ENCODE measurements at places on chromosomes 1 and 21.
A peak's percentile ranks its signal among the peaks of the same experiment; 100 is the strongest.

GRCh38 chr1:53349968-53350852 is 22.3 kb upstream of the LRP8 start:
- DNase-seq: no peak

GRCh38 chr1:175597969-175598765 is 145.2 kb downstream of the TNR start:
- no peak for DNase-seq

DNA sequence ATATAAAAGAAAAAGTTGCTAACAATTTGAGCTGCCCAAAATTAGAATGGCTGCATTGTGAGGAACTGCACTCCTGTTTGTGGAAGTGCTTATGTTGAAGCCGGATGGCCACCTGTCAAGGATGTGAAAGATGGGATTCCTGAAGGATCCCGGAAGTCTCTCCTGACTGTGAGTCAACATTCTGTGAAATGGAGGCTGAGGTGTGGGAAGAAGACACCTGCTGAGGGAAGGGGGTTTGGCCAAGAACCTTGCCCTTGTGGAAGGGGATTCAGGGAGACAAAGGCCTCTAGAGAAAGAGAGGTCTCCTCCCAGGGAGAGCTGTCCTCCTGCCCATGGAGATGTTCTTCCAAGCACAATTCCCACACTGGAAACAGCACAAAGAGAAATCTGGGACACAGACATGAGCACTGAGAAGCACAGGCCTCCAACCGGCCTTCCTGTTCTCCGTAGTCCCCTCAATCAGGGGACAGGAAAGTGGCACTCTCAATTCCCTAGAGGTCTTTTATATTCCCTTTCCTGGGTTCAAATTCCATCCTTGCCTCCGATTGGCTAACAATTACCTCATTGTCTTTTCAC is 70.5 kb downstream of the CD2 start:
- no peak for DNase-seq

GRCh38 chr1:236113324-236114032 is 28.9 kb upstream of the GPR137B start:
- DNase-seq: no peak

GRCh38 chr1:39497585-39497984 is 6.1 kb downstream of the BMP8A start:
- no peak for DNase-seq

DNA sequence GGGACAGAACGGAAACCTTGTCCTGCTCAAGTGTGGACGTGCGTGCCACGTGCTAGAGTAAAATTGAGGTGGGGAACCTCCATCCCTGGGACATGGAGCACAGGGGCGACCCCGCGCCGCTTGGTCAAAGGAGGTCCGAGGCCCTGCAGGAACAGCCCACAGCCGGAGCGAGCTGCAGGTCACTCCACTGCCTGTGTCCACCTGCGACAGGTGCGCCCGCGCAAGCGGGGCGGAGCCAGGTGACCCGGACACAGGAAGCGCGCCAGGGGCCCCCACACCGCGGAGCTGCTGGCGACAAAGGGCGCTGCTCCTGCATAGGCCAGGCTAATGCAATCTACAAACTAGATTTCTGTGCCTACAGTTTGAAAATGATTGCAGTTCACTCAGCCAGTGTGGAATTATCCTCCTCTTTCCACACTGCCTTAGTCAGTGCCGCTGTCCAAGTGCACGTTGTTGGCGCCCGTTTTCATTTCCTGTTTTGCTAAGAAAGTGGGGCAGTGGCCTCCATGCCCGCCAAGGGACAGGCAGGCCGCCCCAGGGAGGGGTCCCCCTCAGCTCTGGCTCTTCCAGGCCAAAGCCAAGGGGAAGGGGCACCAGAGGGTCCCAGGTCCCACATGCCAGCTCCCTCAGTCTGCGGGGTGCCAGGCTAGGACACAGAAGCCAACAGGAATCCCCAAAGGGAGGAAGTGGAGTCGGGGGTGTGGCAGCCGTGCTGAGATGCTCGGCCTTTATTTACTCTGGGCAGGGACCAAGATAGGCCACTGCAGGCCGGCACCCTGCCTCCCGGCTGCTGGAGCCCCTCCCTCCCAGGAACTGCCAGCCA is 4.3 kb upstream of the NADK start:
- DNase-seq: peak; percentile 26

GRCh38 chr1:155012026-155012546 is 9.5 kb downstream of the ZBTB7B start:
- DNase-seq: peak; percentile 84

GRCh38 chr1:168161459-168161858 is 17.3 kb upstream of the TIPRL start:
- DNase-seq: no peak

- DNase-seq: no peak
Observed at GRCh38 chr1:225484657-225485214, 56.9 kb upstream of the LBR start.

DNA sequence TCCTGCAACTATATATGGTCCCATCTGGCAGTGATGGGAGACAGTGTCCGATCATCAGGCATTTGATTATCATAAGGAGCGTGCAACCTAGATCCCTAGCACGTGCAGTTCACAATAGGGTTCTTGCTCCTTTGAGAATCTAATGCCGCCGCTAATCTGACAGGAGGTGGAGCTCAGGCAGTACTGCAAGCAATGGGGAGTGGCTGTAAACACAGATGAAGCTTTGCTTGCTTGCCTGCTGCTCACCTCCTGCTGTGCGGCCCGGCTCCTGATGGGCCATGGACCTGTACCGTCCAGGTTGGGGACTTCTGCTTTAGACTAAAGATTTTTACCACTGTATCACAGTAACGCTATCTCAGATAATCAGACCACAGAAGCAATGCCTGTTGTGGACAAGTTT is 63.8 kb downstream of the TGFB2 start:
- DNase-seq: no peak

DNA sequence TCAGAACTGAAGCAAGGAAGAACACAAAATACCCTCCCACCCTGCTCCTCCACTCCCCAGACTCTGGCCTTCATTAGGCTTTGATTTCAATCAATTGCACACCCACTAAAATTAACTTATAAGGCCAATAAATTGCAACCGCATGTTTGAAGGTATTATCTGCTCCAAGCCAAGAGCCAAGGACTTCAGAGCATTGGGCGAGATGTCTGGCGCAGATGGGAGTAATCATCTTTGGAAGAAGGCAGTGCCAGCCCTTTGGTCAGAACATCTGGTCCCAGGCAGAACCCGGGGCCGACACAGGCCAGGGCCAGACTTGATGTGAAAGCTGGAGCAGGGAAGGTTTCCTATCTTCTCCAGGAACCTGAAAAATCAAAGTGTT is 60.0 kb downstream of the SLC66A1 start:
- no peak for DNase-seq

- DNase-seq: no peak
Observed at GRCh38 chr1:98325646-98326440, 335.7 kb upstream of the SNX7 start.

GRCh38 chr1:88063605-88064004 is 620.5 kb upstream of the PKN2 start:
- DNase-seq: no peak

GRCh38 chr1:156751451-156751756 is at the start of gene HDGF:
TSS of gene HDGF (minus strand) at chr1:156751675. CDS start at chr1:156751429, 246 bp downstream.
- DNase-seq: no peak

DNA sequence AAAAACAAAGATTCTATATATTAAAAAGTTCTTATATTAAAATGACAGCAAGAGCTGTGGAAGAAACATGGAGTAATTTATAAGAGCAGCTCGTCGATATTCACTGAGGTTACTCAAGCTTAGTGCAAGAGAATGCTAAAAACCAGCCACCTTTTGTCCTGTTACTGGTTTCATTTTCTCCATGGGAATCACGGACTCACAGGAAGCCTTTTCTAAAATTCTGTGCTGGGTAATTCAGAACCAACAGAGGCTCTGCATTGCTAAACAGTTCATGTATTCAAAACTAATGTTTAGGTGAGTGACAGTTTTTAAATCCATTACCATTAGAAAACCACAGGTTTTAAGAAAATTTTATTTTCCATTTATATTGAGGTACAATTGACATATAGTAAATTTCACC is 147.8 kb upstream of the MAP1LC3C start:
- DNase-seq: peak; percentile 45

DNA sequence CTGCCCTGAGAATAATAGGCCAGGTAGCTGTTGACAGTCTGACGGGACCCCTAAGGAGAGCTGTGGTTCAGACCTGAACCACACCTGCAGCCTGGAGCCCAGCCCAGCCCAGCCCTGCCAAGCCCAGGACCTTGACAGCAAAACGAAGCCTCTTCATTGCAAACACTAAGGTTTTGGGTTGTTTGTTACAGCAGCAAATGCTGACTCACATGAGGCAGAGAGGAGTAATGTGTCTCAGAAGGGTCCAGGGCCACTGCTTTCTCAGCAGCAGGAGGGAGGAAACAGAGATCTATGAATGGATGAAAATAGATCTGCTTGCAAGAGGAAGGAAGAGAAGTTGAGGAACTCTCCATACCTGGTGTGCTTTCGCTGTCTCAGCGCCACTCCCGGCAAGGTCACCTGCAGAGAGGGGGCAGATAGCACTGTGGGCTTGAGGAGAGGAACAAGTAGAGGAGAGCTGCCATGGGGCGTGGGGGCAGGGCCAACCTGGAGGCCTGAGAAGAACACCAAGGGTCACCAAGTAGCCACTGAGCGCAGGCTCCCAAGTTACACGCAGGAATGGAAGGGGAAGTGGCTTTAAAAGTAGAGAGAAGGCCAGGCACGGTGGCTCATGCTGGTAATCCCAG is 127.2 kb downstream of the ZNF281 start:
- DNase-seq: no peak

GRCh38 chr1:2346691-2347408 is 44.5 kb downstream of the MORN1 start:
- DNase-seq: no peak

DNA sequence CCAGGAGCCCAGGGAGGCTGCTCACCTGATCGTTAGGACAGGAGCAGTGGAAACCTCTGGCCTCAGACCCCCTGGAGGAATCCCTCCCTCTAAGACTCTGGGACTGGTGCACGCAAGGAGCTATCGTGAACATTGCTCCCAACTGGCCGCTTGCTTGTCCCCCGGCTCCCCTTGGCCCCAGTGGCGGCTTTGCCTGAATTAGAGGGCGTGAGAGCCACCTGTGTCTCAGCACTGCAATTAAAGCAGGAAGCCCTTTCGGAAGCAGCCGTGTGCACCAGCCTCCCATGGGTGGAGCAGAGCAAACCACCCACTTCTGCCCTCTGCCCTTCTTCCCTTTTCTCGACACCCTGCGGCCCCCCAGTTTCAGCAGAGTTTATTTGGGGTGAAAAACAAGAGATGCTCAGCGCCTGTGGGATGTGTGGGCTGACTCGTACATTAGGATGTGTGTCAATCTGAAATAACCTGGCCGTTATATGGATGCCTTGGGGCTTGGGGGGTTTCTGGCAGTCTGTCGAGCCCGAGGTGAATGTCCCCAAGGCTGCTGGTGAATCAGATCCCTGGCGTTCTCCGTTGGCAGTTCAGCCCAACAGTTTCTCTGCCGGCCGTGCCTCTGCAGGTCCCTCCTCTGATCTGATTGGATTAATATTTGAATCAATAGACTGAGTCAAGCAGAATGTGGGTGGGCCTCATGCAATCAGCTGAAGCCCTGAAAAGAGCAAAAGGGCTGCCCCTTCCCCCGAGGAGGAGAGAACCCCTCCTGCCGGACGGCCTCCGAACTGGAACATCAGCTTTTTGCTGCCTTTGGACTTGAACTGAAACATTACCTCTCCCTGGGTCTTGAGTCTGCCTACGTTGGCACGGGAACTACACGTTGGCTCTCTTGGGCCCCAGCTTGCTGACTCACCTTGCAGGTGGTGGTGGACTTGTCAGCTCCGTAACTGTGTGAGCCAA is 7.3 kb upstream of the UMODL1 start:
- no peak for DNase-seq

GRCh38 chr1:91616712-91617111 is 116.1 kb downstream of the CDC7 start:
- DNase-seq: no peak

DNA sequence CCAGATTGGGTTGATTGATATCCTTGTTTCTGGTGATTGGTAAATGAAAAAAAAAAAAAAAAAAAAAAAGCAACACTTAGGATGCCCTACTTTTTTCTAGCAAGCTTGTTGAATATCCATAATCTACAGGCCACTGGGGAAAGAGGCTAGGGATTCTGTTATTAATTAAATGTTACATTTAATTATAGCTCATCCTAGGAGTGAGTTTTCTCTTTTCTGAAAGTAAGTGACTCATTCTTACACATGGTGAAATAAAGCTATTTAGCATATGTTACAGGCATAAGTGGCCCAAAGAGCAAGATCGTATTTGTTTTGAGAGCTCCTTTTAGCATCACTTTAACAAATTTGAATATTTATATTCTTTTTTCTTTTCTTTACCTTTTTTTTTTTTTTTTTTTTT is 94.5 kb downstream of the FNBP1L start:
- DNase-seq: no peak

- DNase-seq: peak; percentile 53
Observed at GRCh38 chr21:39314143-39315027, 953 bp upstream of the BRWD1 start.
